Substantia nigra (tissue), 51 donors: ENCODE measurements at places on chromosomes 13 and 19.

- no peak for DNase-seq
Measured at GRCh38 chr13:101049166-101049850, 367.0 kb downstream of the NALCN start.

DNA sequence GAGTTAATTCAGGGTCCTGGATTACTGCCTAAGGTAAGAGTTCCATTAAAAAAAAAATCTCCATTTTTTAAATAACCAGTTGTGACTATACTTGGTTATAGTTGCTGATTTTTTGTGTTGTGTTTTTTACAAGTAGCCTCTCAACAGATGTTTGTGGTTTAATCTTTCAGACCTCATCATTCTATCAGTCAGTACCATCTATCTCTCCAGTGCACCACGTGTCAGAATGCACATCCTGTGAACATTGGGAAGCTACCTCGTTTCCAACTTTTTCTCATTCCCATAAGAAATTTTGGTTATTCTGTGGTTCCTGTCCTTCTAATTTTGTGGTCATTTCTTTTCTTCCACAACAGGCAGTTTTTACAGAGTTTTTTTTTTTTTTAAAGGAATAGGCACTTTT, 39.2 kb downstream of the WDFY2 start:
- DNase-seq = no peak

DNA sequence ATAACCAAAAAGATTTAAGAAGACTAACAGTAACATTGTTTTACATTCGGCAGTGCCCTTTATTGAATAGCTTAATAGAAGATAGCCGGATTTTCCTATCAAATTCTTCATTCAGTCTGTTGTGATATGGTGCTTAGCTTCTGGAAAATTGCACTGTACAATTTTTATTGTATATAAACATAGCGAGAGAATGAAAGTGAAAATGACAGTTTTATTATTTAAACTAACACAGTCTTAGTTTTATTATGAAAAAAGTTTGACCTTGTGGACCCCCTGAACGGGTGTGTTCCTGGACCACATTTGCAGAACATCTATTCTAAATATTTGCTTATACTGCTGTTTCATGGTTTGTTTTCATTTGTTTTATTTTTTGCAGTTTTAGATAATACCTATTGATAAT, 8.6 kb downstream of the ITM2B start:
- no peak for DNase-seq

- DNase-seq = no peak
Measured at GRCh38 chr19:47766670-47767069, 11.8 kb upstream of the SELENOW start.

- DNase-seq = no peak
Measured at GRCh38 chr13:92843549-92843948, 383.1 kb upstream of the GPC6 start.

GRCh38 chr13:111318386-111318785, 2.1 kb upstream of the TEX29 start:
- DNase-seq = no peak

GRCh38 chr19:15075806-15076205, 6.2 kb upstream of the OR1I1 start:
- no peak for DNase-seq

DNA sequence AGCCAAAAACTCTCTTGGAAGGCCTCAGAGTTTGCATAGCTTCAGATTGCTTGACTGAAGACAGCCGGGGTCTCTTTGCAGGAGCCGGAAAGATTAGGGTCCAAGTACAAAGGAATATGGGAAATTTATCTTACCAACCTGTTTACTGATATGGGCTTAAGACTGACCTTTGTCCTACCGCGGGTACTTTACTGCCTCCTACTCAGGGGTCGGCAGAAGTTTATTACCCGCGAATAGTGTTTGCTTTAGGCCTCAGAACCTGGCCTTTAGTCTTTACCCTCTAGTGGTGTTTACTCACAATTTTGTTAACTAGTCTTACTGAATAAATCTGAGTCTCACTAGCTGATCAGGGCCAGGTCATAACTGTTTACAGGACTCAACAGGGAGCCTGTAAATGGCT, 765.4 kb upstream of the SPRY2 start:
- no peak for DNase-seq

GRCh38 chr13:73879346-73880015, 254.7 kb downstream of the KLF12 start:
- DNase-seq = no peak

DNA sequence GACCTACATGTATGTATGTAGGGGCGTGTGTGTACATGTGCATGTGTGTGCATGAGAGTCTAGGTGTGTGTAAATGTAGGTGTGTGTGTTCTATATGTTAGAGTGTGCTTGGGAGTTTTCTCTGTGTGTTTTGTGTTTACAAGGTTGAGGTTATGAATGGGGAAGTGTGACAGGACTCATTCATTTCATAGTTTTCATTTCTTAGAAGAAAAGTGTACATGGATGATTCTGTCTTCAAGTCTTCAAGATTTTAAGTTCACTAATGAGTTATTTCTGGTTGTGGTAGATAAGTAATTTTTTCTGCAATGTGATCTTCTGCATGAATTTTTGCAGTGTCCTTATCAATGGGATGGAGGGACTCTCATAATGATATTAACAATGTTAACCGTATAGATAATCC, 118.2 kb upstream of the SLC10A2 start:
- no peak for DNase-seq

GRCh38 chr19:53991224-53992113, at the start of gene CACNG6:
CACNG6 (plus strand) TSS chr19:53991637; CDS start chr19:53992878, 1,241 bp downstream.
- no peak for DNase-seq

DNA sequence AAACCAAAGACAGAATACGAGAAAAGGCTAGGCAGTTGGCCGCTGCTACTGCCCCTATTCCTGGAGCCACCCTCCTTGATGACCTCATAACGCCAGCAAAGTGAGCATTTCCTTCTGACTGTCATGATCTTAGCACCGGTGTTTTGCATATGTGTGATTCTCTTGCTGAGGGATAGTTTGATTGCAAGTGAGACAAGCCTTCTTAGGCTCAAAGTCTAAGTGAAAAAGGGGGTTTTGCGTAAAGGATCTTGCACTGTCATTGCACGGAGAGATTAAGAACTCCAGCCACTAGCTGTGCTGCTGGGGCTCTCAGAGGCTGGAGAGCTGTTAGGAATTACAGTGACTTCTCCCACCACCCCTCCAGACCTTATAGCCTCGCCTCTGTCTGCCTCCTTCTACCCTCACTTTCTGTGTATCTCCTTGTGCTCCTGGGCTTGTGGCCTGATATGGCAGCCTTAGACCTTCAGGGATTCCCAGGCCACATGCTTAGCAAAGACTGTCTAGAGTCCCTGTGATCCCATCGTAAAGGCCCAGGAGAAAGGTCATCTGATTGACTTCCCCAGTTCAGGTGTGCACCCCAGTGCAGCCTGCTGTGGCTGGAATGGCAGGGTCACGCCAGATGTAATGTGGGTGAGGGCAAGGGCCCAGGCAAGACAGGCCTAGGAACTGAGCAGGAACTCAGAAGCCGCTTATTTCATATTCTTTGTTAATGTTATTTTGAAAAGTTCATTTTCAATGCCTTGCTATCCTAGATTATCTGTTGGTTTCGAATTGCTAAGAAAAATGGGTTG, 12.6 kb downstream of the GPATCH1 start:
- no peak for DNase-seq

GRCh38 chr19:12954612-12954962, 2.4 kb downstream of the GADD45GIP1 start:
- DNase-seq = no peak

DNA sequence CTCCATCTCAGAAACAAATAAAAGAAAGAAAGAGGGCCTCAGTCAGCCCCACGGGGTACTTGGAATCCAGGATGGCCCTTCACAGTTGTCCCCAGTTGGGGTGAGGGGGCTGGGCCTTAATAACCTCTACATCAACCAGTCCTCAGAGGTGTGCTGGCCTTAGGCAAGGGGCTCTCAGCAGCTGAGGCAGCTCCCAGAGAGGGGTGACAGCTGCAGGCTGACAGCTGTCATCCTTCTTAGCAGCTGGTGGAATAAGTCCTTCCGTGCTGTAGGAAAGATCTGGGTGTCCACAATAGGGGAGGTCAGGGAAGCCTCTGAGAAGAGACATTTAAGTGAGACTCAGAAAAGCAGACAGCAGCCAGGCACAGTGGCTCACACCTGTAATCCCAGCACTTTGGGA, 7.4 kb downstream of the BCAM start:
- no peak for DNase-seq

DNA sequence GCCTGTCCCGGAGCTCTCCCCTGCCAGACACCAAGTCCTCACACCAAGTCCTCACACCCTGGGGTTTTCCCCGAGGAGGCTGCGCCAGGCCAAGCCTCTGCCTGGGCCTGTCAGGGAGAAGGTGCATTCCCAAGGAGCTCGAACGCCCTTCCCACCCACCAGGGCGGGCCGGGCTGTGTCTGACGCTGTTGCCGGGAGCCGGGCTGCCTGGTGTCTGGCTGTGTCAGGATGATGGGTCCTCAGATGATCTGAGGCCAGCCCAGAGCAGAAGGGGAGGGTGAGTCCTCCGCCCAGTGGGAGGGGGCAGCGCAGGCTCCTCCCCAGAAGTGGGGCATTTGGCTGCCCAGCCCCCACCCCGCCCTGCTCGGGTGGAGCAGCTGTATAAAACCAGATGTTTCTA, 2.3 kb upstream of the HAS1 start:
- peak; percentile 80 for DNase-seq

DNA sequence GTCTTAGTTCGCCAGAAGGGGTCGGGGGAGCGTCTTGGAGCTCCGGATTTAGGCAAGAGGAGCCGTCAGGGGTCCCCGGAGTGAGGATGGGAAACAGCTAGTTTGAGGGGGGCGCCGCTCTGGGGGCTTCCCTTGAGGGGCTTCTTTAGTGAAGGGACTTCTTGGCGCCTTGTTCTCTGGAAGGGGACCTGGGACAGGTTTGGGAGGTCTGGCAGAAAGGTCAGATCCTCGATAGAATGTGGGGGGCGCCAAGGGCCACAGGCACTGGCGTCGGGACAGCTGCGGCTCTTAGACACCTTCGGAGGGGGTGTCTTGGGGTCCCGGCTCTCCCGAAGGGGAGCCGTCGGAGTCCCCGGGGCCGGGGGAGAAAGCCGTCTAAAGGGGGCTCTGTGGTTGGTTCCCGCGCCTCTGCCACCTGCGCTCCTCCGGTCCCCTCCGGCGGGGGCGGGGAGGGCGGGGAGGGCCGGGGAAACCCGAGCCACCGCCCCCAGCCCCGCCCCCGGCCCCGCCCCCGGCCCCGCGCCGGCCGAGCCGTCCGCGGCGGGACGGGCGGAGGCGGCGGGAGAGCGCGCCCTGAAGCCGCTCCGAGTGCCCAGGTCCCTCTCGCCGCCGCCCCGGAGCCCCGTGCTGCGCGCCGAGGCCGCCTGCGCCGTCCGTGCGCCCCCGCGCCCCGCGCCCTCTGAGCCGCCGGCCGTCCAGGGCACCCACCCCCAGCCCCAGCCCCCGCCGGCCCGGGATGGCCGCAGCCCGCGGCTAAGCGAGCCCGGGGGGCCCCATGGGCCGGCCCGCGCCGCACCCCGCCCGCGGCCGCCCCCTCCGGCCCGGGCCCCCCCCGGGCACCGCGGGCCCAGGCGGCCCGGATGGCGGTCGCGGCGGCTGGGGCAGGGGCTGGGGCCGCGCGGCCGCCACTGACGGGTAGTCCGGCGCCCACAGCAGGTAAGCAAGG, at the start of gene NRTN:
Gene NRTN, plus strand, starts transcription at position 552 of the 946 bp plus-strand sequence. CDS start 19,099 bp downstream, outside the sequence.
- no peak for DNase-seq

- peak; percentile 79 for DNase-seq
Measured at GRCh38 chr19:48965806-48966540, 864 bp downstream of the FTL start.

DNA sequence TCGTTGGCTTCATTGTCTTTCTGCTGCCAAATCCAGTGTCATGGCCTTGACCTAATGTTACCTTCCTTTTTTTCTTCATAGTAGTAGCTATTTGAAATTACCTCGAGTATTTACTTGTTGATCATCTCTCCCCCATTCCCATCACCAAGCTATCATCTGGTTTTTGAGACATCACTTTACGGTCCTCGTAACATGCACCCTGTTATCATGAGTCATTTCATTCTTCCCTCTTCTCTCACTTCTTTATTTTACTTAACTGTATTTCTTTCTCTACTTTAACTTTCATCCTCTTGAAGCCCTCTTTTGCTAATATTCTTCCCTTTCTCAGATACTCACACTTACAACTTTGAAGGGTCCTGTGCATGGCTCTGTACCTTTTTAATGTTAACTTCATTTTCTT, 31.8 kb downstream of the TPP2 start:
- DNase-seq = no peak

- DNase-seq = no peak
Measured at GRCh38 chr13:109332506-109333499, 453.6 kb downstream of the IRS2 start.

DNA sequence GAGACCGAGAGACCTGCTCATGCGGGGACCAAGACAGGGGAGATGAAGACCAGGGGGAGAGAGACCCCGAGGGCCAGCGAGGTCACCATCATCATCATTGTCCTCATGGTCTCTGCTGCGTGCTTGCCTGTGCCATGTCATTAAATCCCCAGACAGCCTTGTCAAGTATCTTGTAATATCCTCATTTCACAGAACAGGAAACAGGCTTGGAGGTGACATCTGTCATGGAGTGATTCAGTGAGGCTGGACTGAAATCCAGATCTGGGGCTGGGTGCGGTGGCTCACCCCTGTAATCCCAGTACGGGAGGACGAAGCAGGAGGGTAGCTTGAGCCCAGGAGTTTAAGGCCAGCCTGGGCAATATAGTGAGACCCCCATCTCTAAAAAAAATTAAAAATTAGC, 5.9 kb upstream of the NANOS2 start:
- DNase-seq = no peak
